ENCODE measurements at places on chromosomes 2 and 18.
A peak's percentile ranks its signal among the peaks of the same experiment; 100 is the strongest.

DNA sequence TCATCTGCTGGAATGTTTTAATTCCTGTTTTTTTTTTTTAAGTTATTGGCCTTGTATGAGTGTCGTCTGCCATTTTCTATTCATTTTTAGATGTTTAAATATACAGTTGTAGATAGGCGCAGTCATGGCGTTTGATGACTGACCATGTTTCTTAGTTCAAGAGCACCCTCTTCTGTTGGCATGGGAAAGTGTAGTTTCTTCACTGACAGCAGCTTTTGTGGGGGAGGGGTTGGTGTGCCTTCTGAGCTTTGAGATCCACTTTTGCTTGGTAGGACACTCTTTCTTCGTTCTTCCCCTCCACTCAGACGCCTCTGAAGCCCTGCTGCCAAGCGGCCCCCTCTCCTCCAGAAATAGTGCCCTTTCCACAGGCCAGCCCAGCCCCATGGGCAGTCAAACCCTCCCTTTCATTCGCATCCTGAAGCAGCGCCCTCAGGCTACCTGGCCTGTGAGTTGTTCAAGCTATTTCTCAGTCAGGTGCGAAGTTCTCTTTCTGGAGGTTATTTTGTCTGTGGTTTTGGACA lies 492.0 kb downstream of the TNS1 start:
- DNase-seq, result peak; percentile 66

GRCh38 chr2:201774546-201774945 lies 6.2 kb downstream of the ALS2 start:
- no peak for DNase-seq

GRCh38 chr2:32904751-32905150 lies 42.0 kb upstream of the LTBP1 start:
- DNase-seq, result no peak

DNA sequence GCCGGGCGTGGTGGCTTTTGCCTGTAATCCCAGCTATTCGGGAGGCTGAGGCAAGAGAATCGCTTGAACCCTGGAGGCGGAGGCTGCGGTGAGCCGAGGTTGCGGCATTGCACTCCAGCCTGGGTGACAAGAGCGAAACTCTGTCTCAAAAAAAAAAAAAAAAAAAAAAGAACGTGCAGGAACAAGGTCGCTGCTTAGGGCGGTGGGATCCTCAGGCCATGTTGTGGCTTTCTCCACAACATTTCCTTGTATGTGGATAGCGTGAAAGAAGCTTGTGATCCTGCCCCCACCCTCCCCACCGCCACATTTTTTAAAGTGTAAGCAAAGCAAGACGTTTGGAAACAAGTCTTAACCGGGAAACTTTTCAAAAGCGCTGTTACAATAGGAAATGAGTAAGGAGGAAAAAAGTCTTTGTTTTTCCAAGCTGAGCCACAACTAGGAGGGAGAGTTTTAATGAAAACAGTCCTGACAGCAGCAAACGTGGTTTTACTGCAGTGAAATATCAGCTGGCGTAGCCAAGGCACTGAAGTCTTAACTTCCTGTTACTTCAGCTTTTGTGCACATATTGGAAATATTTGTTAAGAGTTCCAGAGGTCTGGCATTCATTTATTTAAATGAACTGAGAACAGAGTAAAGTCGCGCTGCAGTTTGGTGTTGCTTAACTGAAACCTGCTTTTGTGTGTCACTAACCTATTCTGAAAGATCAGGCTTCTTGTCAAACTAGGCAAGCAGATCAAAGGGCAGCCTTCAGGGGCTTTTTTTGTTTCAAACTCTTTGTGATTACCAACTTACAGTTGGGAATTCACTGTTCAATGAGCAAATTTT lies 3.8 kb downstream of the TGIF1 start:
- peak; percentile 59 for DNase-seq

- no peak for DNase-seq
These were observed 213.1 kb downstream of the GCA start for GRCh38 chr2:162556996-162557395.

Data from left cardiac atrium (tissue), 4 donors.